ENCODE measurements at places on chromosomes 1 and 21. TPM values are rescaled to one million over a fixed set of nuclear protein-coding genes. Genes with fewer than 3 reads are reported as not detected.

Gene FTCD
- total RNA-seq, result 1.4 TPM

Gene CD55
- total RNA-seq, result 4.0 TPM

DNA sequence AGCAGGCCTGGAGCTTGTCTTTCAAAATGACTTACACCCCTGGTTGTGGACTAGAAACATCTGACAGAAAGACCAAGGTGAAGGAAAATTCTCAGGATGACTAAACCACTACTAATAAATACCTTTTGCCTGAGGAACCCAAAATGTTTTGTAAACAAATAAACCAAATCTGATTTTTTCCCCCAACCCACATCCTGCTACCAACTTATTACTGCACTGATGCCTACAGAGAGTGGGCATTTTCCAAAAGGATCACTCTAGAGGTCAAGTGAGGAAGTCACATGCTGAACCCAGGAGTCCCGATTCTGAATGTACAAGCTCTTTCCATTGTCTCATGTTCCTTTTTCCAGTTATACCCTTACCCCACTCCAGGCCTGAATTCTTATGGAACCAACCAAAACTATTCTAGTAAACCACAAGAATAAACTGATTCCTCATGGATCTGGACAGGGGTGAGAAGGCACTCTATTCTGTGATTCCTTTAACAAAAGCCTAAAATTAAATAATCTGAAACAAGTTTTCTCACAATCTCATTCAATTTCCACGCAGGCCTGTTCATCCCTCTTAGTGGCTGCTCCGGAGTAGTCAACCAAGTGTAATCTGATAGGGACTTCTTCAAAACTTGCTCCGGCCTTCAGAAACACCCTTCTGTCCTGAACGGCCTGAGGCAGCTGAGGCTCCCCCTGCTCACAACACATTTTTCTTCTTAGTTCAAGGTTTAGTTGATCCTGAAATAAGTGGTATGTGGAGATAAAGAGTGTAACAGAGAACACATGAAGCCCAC is 1.4 kb downstream of the PI4KB start:
- no peak for DNase-seq

- DNase-seq, result no peak
Measured at GRCh38 chr21:43658769-43659135, 536 bp downstream of the HSF2BP start.

GRCh38 chr1:200215350-200215749 is 187.8 kb downstream of the NR5A2 start:
- DNase-seq, result no peak

DNA sequence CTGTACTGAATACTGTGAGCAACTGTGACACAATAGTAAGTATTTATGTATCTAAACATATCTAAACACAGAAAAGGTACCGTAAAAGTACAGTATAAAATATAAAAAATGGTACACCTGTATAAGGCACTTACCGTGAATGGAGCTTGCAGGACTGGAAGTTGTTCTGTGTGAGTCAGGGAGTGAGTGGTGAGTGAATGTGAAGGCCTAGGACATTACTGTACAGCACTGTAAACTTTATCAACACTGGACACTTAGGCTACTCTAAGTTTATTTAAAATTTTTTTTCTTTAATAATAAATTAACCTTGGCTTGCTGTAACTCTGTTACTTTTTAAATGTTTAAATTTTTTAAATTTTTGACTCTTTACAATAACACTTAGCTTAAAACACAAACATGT is 24.5 kb upstream of the SHCBP1L start:
- DNase-seq, result no peak

Data from neural crest cell (in vitro differentiated cells).